ENCODE measurements at places on chromosomes 11 and 22.

GRCh38 chr11:100632941-100633452 lies 54.1 kb upstream of the ARHGAP42 start:
- no peak for DNase-seq

GRCh38 chr11:66744485-66745355 lies 15.7 kb upstream of the SPTBN2 start:
- DNase-seq: peak; percentile 74

- no peak for DNase-seq
Measured at GRCh38 chr11:131938351-131938751, 567.9 kb downstream of the NTM start.

- no peak for DNase-seq
Measured at GRCh38 chr11:128379587-128380580, 207.5 kb downstream of the ETS1 start.

DNA sequence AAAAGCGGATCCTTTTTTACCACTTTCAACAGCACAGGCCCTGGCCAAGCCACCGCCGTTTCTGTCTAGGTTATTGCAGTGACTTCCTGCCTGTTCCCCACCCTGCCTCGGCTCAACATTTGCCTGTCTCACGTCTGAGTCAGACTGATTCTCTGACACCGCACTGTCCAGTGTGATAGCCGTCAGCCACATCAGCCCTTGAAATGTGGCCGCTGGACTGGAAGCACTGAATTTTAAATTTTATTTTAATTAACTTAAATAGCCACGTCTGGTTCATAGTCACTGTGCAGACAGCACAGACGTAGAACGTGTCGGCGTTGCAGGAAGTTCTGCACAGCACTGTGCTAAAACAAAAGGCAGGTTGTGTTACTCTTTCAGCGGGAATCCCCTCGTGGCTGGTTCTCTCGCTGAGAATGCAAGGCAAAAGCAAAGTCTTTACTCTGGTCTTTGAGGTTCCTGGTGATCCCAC lies 56.3 kb upstream of the ADSL start:
- DNase-seq: peak; percentile 25

All from activated CD4-positive, CD25-positive, alpha-beta regulatory T cell (primary cell).